ENCODE measurements at places on chromosomes 11 and 22. TPM values are rescaled to one million over a fixed set of nuclear protein-coding genes. Genes with fewer than 3 reads are reported as not detected.

The NPTXR gene
- total RNA-seq, result 0.16 TPM

The OR5A1 gene
- total RNA-seq, result not detected

The CRYBA4 gene
- not detected for total RNA-seq

The FAT3 gene
- total RNA-seq, result 0.49 TPM

The PRODH gene
- not detected for total RNA-seq

The NAALAD2 gene
- total RNA-seq, result 0.25 TPM

The FGF19 gene
- not detected for total RNA-seq

The SLC22A6 gene
- total RNA-seq, result not detected

The HORMAD2 gene
- total RNA-seq, result not detected

The EMID1 gene
- total RNA-seq, result 3.5 TPM

The CFAP300 gene
- not detected for total RNA-seq

The OR8A1 gene
- total RNA-seq, result not detected

The MUC5AC gene
- total RNA-seq, result not detected
